GM12865 (cell line): ENCODE measurements at places on chromosomes 2 and 18.

DNA sequence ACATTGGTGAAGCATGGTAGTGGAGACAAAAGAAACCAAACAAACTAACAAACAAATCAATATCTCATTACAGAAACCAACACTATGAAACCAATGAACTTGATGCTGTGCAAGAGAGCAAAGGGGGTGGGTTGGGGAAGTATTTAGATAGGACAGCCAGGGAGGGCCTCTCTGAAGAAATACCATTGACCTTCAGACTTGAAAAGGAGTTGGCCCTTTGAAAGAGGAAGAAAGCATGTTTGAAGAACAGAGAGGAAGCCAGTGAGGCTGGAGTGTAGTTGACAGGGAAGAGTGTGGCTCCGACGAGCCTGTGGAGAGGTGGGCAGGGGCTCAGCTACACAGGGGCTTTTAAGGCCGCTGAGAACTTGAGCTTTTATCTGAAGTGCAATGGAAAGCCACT lies 151.0 kb upstream of the GATA6 start:
- no peak for DNase-seq

GRCh38 chr2:36634981-36635597 lies 37.1 kb upstream of the FEZ2 start:
- no peak for DNase-seq

DNA sequence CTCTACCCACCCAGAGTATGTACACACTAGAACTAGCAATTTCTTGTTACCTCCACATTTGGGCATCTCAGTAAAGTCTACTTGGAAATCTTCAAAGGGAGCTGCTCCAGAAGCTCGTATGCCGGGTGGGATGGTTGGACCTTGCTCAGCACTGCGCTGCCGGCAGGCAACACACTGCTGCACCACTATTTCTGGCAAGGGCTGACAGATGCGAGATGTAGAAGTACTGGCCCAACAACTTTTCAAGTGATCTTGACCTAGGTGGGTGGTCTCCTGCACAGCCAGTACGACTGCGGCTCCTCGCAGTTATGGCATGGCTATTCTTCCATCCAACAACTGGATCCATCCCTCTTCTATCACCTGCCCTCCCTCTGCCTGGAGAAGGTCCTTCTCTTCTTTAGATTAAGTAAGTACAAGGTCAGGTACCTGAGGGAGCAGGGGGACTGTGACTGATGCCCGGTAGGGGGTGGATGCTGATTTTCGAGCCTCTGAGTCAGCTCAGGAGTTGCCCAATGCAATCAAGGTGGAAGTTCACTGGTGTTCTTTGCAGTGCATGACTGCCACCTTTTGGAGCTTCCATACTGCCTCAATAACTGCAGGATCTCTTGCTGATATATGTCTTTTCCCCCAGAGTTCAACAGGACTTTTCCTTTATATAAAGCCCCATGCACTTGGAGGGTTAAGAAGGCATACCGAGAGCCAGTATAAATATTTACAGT lies 100.4 kb upstream of the SLC1A4 start:
- no peak for DNase-seq

DNA sequence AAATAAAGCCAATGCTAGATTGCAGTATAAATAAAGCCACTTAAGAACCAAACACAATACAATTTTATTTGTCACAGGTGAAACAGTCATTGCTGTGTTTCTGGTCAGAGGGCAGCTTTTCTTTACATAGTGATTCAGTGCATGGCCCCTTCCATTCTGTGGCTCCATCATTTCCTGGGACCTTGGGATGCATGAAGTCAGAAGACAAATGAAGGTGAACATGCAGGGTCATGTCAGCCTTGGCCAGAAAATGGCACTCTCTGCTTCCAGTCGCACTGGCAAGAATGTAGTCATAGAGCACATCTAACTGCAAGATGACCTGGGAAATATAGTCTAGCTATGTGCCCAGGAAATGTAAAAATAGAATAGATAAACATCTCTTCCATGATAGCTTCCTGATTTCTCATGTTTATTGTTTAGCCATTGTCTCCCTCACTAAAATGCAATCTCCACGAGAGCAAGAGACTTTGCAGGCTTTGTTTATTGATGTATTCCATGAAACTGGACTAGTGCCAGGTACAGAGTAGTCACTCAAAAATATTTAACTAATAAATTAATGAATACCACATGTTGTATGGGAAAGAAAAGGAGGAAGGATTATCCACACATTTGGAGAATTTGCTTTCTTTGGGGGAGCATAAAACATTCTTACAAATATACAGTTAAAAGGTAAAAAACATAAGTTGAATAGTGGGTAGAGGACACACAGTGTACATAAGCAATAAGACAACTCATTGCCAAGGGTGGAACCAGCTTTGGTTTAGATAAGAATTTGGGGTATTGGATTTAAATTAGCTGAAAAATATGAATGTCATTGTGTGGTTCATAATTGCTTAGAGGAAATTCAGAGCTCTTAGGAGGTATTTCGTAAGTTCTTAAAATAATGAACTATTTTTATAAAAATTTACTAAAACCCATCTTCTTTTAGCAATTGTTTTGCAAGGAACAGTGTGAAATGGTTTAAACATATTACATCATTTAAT lies 343.8 kb downstream of the PID1 start:
- no peak for DNase-seq

GRCh38 chr18:58268849-58269248 lies 224.8 kb downstream of the NEDD4L start:
- no peak for DNase-seq

- DNase-seq: no peak
Measured at GRCh38 chr18:13559754-13560153, 166.6 kb downstream of the FAM210A start.

DNA sequence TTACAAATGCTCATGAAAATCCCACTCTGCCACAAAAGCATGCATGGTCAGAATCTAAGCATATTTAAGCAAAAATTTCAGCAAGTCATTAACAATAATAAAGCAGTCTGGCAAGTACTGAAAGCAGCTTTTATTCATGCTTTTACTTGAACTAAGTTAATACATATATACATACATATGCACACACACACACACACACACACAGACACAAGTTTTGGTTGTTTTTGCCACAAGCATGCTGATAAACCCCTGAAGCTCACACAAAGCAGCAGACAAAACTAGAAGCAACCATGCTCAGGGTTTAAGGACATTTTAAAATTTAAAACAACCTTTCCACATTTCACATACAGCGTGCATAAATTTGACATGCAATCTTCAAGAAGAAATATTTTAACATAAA lies 819.1 kb upstream of the FSHR start:
- no peak for DNase-seq
